ENCODE measurements at places on chromosomes 12 and 14. TPM values are rescaled to one million over a fixed set of nuclear protein-coding genes. Genes with fewer than 3 reads are reported as not detected.
A peak's percentile ranks its signal among the peaks of the same experiment; 100 is the strongest.

Gene CLEC9A
- not detected for total RNA-seq

DNA sequence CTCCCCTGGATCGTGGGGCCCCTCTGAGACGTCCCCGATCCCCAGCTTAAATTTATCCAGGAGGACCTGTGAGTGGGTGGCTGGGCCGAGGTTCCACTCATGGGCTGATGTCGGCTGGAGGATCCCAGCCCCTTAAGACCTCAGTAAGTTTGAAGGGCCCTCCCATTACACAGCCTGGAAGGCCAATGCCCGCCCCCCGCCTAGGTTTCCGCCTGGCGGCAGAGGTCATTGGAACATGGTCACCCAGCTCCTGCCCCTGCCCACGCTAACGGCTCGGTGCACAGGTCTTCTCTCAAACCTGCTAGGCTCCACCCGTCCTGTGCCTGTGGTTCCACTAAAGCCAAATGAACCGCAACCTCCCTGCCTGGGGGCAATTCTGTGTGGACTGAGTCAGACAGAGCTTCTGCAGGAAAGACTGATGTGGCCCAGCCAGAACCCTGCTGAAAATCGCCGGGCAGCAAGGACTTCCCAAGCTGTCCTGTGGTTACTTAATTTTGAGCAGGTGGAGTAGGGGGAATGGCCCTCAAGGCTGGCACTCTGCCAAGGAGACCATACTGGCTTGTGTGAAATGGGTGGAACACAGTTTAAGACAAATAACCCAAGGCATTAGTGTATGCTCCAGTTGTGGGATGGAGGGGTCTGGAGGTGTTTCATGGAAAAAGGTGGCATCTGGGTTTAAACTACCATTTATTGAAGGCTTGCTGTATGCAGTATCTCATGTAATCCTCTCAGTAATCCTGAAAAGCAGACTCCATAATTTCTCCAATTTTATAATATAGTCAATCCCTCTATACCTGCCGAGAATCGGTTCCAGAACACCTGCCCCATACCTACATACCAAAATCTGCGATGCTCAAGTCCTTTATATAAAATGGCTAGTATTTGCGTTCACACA lies 903 bp upstream of the NT5DC3 start:
- H3K4me3 ChIP-seq, result peak overlapping the region; percentile 74
- peaks cover 21% of the 10 kb centered on the region for H3K4me1 ChIP-seq
- DNase-seq, result peak; percentile 31
- H3K27me3 ChIP-seq, result no peaks in the 10 kb centered on the region
- H3K27ac ChIP-seq, result no peak overlapping the region

DNA sequence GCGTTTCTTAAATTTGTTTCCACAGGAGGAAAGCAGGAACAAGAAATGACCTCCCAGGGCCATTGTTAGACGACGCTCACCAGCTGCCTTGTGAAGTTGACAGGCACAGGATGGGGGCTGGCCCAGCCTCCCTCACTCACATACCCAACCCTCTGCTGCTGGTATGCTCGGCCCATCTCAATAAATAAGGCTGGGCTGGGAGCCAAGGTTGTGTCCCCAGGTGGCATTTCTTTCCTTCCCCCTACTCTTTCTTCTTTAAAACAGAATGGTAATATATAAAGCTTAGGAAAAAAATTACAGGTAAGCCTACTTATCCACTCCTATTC lies 93.0 kb downstream of the ACTN1 start:
- H3K27me3 ChIP-seq, result no peaks in the 10 kb centered on the region
- no peaks in the 10 kb centered on the region for H3K4me1 ChIP-seq
- H3K4me3 ChIP-seq, result no peak overlapping the region
- DNase-seq, result peak; percentile 1

Gene RNASE13
- total RNA-seq, result not detected

DNA sequence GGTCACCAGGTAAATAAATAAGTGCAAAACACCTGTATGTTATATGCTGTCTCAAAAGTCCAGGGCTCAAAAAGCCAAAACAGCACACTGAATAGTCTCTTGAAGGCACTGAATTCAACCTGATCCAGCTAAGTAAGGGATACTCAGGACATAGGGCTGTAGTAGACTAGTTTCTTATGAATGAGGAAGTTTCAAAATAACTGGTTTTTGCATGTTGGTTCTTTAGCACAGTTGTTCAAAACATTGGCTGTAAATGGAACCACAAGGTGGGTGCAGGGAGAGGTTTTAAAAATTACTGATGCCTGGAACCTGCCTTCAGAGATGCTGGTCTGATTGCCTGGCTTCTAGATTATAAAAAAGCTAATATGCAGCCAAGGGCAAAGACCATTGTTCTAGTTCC lies 34.1 kb downstream of the NDUFA12 start:
- no peak overlapping the region for H3K27ac ChIP-seq
- no peaks in the 10 kb centered on the region for H3K4me1 ChIP-seq
- H3K27me3 ChIP-seq, result no peaks in the 10 kb centered on the region
- H3K36me3 ChIP-seq, result peaks cover 11% of the 10 kb centered on the region

DNA sequence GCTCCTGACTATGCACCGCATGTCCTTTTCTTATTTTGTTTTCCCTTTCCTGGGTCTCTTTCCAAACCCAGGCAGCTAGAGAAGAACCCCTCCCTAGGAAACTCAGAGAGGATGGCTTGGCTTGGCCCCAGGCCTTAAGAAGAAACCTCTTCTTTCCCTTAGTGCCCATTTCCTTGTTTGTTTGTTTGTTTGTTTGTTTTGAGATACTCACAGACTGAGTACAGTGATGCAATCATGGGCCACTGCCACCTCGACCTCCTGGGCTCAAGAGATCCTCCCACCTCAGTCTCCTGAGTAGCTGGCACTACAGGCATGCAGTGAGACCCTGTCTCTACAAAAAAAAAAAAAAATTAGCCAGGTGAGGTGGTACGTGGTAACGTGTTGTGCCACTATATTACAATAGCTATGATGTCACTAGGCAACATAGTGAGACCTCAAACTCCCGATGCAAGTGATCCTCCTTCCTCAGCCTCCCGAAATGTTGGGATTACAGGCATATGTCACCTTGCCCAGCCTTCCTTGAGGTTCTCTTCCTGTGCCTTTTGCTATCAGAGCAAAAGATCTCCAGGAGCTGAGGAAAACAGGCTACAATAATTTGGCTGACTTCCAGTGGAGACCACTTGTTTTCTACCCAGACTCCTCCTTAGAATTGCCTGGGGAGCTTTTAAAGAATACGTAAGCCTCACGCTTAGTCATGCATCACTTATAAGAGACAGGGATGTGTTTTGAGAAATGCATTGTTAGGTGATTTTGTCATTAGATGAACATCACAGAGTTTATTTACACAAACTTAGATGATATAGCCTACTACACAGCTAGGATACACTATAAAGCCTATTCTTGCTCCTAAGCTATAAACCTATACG lies 34.5 kb upstream of the LGALS3 start:
- no peak overlapping the region for H3K27ac ChIP-seq
- DNase-seq, result no peak
- no peaks in the 10 kb centered on the region for H3K27me3 ChIP-seq
- no peak overlapping the region for H3K4me3 ChIP-seq

Gene MTA1
- 106 TPM for total RNA-seq

DNA sequence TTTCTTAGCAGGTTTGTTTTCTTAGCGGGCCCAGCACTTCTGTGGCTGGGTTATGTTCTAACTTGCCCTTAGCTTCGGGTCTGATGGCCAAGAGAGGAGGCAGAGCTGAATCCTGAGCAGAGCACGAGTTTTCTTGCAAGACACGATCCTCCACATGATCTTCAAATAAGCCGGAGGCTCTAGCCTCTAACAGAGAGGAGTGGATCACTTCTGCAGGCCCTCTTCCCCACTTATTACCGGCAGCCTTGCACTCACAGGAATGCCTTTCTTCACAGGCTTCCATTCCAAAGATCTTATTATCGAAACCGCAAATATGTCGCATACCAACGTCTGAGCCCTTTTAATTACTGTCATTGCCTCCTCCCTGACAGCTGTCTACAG lies 79.5 kb downstream of the SINHCAF start:
- no peak overlapping the region for H3K4me3 ChIP-seq
- DNase-seq, result no peak
- no peaks in the 10 kb centered on the region for H3K4me1 ChIP-seq
- no peak overlapping the region for H3K27ac ChIP-seq
- H3K27me3 ChIP-seq, result no peaks in the 10 kb centered on the region

Data from activated naive CD4-positive, alpha-beta T cell treated with anti-CD3 and anti-CD28 coated beads for 36 hours (primary cell).